Heart right ventricle (tissue), 16 donors: ENCODE measurements at places on chromosomes 6 and 20. TPM values are rescaled to one million over a fixed set of nuclear protein-coding genes. Genes with fewer than 3 reads are reported as not detected.

Gene COL21A1
- polyA plus RNA-seq: 14.3 TPM

Gene ETV7
- 0.10 TPM for polyA plus RNA-seq

Gene PGC
- 2.0 TPM for polyA plus RNA-seq

Gene CLDN20
- not detected for polyA plus RNA-seq

Gene ARMC12
- polyA plus RNA-seq: 0.16 TPM
